WERI-Rb-1 (cell line): ENCODE measurements at places on chromosomes 4 and X.

DNA sequence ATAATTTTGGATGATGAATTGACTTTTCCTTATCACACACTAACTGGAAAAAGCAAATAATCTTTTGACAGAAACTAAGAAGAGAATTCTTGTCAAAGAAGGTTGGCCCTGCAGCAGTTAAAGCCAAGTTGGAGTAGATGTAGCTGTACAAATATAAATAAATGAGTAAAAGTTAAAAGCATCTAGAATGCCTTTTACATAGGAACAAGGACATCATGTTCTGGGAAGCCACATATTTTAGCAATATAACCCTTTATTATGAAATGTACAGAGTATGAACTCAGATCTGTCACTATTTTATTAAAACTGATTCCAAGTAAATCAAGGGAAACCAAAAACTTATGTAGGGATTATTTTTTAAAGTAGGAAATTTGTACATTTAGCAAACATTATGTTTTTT lies 269.4 kb upstream of the FAT4 start:
- no peak for DNase-seq

DNA sequence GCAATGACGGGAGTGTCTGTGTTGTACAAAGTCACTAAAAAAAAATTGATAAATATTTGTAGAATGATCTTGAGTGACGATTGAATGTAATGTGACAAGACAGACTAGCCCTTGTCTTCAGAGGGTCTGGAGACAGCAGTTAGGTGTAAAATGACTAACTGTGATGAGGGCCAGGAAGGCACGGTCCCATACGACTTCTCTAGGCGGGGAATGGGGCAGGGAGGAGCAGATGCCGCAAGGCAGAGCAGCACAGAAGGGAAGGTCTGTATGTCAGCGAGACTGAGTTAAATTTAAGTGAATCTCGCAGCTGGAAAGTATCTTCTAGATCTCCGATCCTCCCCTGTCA lies 405 bp downstream of the CENPE start:
- DNase-seq = no peak

DNA sequence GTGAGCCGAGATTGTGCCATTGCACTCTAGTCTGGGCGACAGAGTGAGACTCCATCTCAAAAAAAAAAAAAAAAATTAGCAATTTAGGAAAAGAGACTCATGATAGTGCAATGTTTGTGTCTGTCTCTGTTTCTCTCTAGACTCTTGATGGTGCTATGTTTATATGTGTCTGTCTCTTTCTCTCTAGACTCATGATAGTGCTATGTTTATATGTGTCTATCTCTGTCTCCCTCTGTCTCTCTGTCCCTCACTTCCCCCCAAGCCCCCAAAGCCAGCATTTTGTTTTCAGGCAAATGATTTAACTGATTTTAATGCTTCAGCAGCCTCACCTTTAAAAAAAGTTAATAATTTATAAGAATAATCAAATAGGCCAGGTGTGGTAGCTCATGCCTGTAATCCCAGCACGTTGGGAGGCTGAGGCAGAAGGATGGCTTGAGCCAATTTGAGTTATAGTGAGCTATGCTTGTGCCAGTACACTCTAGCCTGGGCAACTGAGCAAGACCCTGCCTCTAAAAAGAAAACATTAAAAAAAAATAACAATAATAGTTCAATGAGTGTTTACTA lies 6.9 kb downstream of the MOB1B start:
- DNase-seq = no peak

DNA sequence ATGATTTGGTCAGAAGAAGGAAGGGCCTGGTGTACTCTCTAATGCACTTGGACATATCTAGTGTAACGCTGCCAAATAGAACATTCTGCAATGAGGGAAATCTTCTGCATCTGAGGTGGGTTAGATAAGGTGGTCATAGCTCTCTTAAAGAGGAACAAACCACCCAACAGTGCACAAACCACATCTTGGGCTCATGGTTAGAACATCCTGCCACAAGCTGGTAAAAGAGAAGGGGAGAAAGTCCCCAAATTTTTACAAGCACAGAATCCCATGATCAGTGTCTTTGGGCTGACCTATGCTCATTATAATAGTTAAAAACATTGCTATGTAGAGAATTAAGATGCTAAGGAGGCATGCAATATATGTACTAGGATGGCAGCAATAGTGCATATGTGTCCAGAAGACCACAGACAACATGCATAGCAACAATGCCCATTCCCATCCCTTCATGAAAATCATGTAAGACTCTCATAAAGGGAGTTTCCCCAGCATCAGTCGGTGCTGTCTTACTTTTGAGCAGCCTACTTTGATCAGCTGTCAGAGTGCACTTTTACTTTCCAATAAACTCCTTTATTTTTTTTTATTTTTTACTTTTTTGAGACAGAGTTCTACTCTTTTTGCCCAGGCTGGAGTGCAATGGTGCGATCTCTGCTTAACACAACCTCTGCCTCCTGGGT lies 99.7 kb upstream of the SLC7A11 start:
- DNase-seq = no peak

- DNase-seq = no peak
Observed at GRCh38 chrX:48826876-48827653, 752 bp downstream of the ERAS start.

- DNase-seq = peak; percentile 14
Observed at GRCh38 chr4:37383579-37384229, 139.2 kb downstream of the NWD2 start.

DNA sequence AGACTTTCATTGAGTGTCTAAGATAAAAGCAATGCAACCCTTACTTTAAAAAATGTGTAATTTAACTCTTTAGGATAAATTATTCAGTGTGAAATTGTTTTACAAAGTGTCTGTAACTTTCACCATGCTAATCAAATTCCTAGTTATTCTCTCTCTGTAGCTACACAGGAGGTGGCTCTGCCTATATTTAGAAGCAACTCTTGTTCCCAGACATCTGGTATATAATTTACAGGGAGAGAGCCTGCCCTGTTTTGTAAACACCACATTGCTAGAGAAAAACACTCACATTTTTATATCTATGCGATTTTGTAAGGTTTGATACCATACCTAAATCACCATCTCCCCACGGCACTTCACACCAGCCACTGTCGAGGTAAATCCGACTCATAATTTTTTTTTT lies 35.5 kb upstream of the SPATA4 start:
- no peak for DNase-seq

DNA sequence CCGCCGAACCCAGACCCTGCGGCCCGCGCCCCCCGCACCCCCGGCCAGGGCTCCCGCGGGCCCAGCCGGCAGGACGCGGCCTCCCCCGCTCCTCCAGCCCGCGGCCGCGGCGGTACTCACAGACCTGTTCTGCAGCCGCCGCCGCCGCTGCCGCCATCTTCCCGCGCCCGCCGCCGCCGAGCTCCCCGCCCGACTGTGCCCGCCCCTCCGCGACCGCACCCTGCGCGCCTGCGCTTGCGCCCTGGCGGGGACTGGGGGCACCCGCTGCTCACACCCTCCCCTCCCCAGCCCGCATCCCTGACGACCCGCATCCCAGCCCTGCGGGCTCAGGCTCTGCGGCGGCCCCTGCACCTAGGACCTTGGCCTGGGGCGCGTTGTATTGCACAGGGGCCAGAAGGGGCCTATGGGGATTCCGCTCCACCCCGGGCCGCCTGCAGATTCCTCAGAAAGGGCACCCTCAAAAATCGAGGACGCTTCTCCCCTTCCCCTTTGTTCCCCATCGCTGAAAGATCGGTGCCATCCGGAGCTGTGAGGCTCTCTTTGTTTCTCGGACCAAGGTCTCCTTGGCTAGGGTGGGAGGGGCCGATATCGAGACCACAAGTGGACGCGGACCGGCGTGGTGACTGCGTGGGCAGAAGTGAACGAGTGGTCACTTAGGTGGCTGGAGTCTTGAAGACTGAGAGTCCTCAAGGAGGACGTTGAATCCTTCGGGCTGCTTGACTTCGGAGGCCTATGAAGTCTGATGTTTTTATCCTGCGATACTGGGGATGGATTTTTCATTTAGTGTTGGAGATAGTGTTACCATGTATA lies at the start of gene SGCB:
SGCB (minus strand) TSS at position 197 of the 810 bp plus-strand sequence; CDS start at position 157, 40 bp downstream.
- peak; percentile 73 for DNase-seq
